Mesenteric fat pad (tissue), 1 donor: ENCODE measurements at places on chromosomes 2 and 18. TPM values are rescaled to one million over a fixed set of nuclear protein-coding genes. Genes with fewer than 3 reads are reported as not detected.

The OSR1 gene
- 41.6 TPM for total RNA-seq

- DNase-seq = no peak
Observed at GRCh38 chr2:13201924-13202323, 485.2 kb downstream of the TRIB2 start.

The CCDC102B gene
- total RNA-seq = 10.7 TPM

The ANO7 gene
- total RNA-seq = 1.7 TPM

GRCh38 chr2:45275242-45275805 lies 266.1 kb upstream of the SIX2 start:
- no peak for DNase-seq

DNA sequence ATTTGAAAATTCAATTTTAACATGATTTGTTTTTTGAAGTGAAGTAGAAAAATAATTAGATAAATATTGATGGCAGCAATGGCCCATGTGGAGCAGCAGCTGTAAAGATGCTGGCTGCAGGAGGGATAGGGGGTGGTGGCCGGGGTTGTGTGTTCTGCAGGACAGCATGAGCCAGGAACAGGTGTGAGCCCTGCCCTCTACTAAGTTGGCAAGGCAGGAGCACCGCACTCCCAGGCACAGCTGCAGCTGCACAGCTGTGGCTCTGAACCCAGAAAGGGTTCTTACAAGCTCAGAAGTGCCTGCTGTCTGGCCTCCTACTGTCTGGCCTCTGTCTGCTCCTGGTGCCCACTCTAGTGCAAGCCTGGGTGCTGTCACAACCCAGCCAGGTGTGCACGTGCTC lies 10.0 kb upstream of the DUSP19 start:
- no peak for DNase-seq

DNA sequence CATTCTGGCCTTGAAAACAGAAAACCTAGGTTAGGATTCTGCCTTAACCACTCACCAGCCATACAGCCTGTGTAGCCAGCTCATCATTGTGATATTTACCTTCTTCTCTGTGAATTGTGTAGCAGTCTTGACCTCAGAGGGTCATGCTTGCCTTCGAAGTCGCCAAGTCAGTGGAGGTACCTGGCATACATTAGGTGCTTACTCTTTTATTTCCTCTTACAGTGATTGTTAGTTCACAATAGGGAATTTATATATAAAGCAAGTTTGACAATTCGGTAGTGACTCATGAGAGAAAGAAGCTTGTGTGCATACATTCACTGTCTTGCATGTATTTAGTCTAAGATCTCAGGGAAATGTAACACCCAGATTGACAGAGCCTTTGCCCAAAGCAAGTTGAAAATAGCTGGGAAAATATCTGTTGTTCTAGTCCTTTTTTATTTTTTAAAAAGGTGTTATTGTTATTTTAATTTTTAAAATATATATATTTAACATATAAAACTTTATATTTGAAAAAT lies 290.6 kb downstream of the PTGR3 start:
- DNase-seq = no peak

GRCh38 chr2:172246649-172247048 lies 143.9 kb upstream of the DLX2 start:
- no peak for DNase-seq

GRCh38 chr2:147649286-147649685 lies 195.5 kb upstream of the ACVR2A start:
- DNase-seq = no peak

DNA sequence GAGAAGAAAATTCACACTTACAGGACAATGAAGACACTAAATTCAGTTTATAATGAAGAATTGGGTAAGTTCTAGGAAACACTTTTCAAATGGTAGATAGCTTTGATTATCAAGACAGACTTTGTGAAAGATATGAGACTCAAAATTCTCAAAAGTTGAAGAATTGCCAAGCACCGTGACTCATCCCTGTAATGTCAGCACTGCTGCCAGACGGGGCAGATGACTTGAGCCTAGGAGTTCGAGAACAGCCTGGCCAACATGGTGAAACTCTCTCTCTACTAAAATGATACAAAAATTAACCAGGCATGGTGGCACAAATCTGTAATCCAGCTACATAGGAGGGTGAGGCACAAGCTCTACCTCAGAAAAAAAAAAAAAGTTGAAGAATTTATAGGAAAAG lies 1820.1 kb upstream of the LRRTM1 start:
- DNase-seq = no peak

DNA sequence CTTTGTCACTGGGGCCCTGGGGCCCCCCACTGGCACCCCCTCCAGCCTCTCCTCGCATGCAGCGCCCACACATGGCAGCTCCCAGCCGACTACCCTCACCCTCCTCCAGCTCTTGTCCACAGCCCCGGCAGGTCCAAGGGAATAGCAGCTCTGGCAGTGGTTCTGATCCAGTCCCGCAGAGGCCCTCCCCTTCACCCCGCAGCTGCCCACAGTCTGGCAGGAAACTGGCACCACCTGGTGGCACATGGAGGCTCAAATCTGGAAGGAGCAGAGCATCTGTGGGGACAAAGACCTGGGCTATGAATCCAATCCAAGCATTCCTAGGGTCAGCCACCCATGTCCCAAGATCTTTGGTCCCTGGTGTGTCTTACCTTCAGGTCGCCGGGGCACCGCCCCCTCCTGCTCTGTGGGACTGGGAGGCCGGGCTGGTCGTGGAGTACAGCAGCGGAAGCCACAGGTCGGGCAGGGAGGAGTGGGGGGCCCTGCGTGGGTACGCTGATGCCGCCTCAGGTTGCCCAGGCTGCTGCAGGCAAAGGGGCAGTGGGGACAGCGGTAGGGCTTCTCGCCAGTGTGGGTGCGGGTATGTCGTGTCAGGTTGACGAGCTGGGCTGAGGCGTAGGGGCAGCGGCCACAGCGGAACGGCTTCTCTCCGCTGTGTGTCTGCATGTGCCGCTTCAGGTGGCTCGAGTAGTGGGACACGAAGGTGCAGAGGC lies 2.3 kb downstream of the ZNF513 start:
- no peak for DNase-seq

The TMEM247 gene
- not detected for total RNA-seq

- no peak for DNase-seq
Observed at GRCh38 chr2:43060390-43061016, 165.9 kb downstream of the ZFP36L2 start.

The FOXD4L1 gene
- not detected for total RNA-seq

GRCh38 chr18:58632552-58632951 lies 3.7 kb upstream of the ALPK2 start:
- no peak for DNase-seq

GRCh38 chr18:37962316-37962966 lies 396.8 kb upstream of the CELF4 start:
- no peak for DNase-seq

The TLX2 gene
- total RNA-seq = not detected

- no peak for DNase-seq
Observed at GRCh38 chr2:164430166-164430783, 191.0 kb downstream of the GRB14 start.

The SRD5A2 gene
- total RNA-seq = 0.06 TPM
